WERI-Rb-1 (cell line): ENCODE measurements at places on chromosomes 1 and 21.
A peak's percentile ranks its signal among the peaks of the same experiment; 100 is the strongest.

DNA sequence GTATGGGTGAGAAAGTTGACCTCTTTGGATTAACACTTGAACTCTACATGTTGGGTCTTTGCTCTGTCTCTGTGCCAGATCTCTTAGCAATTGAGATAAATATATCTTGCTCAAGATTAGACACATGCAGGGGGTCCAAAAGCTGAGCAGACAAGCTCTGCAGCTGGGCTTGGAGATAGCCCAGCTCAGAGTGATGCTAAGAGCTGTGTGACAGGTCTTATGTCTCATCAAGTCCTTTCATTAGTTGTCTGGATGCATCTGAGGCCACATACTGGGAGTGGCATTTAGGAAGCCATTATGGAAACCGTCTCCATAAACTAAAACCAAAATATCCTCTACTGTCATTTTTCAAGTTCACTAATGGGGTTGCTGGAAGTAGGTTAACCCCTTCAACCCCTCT, 289.4 kb upstream of the DUSP10 start:
- DNase-seq, result no peak

GRCh38 chr21:37381883-37382585, 15.5 kb downstream of the DYRK1A start:
- DNase-seq, result no peak

DNA sequence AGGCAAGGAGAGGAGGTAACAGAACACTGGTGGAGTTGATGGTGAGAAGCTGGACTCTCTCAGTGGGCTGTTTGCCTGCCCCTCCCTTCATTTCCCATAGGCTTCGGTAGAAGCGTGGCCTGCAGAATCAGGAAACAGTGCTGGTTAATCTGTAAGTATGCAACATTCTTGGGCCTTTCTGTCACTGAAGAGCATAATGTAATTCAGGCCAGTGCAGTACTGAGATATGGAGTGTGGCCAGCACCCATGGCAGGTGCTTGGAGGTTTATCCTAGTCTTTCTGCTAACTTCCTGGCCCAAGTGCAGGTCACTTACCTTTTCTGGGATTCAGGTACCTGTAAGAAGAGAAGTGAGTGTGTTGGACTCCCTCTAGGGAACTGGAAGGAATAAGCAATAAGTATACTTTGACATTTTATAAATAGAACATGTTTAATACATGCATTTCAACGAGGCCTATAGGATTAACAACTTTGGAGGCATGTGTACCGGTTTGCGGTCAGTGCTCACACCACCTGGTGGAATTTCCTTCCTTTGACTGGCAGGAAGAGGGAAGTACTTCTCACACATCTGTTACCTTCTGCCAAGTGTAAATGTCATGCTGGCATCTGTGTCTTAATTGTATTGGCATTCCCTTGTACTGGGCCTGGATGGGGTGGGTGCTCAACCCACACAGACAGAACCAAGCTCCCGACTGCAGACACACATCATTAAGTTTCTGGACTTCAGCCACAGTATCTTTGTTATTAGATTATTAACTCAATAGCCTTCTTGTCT, 105.5 kb downstream of the KIF26B start:
- DNase-seq, result no peak

DNA sequence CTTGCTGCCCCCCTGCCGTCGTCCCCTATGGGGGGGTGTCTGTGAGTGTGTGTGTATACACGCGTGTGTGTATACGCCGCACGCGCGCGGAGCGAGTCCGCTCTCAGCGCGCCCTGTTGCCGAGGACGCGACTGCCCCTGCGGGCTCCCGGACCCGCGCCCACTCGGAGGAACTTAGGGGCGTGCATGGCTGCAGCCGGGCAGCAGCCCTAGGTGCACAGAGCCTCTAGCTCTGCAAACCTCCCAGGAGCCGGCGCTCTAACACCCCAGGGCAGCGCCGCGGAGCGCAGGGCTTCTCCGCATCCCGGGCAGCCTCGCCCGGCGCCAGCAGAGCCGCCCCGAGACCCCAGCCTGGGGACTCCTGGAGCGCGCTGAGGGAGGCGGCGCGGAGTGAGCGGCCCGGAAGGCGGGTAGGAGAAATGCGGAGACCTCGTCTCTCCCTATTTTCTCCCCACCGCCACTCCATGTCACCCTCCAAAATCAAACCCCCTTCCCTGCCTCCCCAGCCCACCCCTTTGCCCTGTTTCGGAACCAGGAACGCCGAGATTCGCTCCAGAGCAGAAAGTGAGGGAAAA, 574 bp downstream of the ITPKB start:
- DNase-seq, result peak; percentile 20

DNA sequence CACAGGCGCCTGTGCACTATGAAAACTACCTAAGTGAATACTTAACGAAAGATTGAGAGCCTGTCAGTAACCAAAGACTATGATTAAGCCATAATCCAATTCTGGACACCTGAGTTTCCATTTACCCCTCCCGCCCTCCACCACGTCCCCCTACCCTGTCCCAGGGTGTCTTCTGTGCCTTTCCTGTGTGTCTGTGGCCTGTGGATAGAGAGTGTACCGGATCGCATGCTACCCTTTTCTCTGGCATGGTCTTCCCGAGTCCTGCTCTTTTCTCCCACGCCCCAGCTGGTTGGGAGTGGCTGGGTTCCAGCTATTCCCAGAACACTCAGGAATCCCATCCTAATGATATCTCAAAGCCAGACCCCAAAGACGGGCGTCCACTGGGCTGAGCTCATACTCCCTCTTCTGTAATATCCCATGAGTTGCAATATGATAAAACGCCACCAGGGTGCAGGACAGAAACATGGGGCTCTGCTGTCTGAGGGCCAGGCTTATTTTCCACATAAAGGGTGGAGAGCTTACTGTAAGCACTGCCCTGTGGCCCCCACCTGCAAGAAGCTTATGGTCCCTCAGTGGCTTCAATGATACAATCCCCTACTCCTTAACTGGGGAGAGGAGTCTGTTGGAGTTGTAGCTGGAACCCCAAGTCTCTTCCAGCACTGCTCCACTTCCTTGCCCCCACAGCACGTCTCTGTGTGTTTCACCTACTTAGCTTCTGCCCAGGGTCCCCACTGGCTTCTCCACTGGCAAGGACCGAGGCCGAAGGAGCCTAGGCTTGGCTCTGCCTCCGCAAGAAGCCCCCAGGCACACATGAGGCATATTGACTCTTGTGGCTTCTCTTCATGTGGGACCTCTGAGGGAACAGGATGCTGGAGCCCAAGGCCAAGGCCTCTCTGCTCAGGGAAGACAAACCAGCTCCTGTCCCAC, 17.6 kb upstream of the ALX3 start:
- DNase-seq, result peak; percentile 78

GRCh38 chr21:45224189-45224938, 63.3 kb downstream of the POFUT2 start:
- no peak for DNase-seq

DNA sequence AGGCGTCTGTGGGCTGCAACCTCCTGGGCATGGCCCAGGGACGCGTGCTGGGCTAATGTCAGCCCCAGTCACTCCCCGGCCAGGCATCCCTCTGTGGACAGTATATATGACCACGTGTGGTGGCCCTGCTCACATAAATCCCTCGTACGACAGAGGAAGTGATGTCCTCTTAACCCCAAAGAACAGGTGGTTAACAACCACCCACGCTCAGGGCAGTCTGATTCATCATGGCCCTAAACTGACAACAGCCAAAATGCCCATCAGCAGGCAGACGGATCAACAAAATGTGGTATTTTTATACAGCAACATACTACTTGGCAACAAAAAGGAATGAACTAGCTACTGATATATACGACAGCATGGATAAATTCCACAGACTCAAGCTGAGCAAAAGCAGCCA, 51.0 kb downstream of the ECE1 start:
- DNase-seq, result no peak
